ENCODE measurements at places on chromosomes 16 and 17. TPM values are rescaled to one million over a fixed set of nuclear protein-coding genes. Genes with fewer than 3 reads are reported as not detected.

The SEPTIN12 gene
- not detected for polyA plus RNA-seq

The CD68 gene
- polyA plus RNA-seq, result 0.63 TPM

The TMC5 gene
- polyA plus RNA-seq, result not detected

The KRTAP4-9 gene
- polyA plus RNA-seq, result not detected

The EFNB3 gene
- 2.8 TPM for polyA plus RNA-seq

The TP53TG3B gene
- polyA plus RNA-seq, result not detected

The KANSL1 gene
- polyA plus RNA-seq, result 16.1 TPM

The LDHD gene
- polyA plus RNA-seq, result 0.27 TPM

The SOX15 gene
- 5.0 TPM for polyA plus RNA-seq

The HYDIN gene
- 0.80 TPM for polyA plus RNA-seq

The CD300E gene
- not detected for polyA plus RNA-seq

The IRF8 gene
- 0.82 TPM for polyA plus RNA-seq
